Mammary epithelial cell (primary cell): ENCODE measurements at places on chromosomes 3 and 15. TPM values are rescaled to one million over a fixed set of nuclear protein-coding genes. Genes with fewer than 3 reads are reported as not detected.

The SLC15A2 gene
- 0.29 TPM for polyA plus RNA-seq

The RPL22L1 gene
- 193 TPM for polyA plus RNA-seq

DNA sequence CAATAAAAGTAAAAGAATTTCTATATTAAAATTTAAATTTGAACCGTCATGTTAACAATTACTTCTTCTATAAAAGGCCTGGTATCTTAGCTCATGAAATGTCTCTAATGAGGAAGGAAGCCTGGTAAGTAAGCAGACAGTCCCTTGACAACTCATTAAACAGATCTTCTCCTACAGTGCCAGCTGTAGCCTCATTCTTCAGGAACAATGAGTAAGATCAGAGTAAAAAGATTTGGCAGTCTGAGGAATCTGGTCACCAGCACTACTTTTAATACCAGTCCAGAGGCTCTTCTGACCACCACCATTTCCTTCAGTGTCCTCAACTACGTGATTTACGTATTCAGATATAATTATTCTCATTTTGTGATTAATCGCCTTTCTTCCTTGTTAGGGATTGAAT is 955.0 kb upstream of the ALCAM start:
- DNase-seq = no peak

DNA sequence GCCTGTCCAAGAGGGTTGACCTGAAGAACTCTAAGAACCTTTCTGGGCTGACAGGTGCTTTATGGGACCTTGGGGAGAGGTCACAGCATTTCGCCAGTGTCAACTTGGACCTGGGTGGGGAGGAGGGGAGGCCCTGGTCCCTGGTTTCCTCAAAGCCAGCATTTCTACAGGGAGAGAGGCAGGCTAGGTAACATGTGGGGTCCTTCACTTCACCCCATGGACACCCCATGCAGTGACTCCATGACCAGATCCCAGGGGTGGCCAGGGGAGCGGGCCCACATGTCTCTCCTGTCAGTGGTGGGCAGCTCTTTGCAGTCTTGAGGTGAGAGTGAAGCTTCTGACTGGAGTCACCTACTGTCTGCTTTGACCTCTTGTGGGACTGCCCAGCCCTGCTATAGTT is 35.8 kb downstream of the GOLGA6L10 start:
- DNase-seq = no peak

GRCh38 chr3:144437989-144438388 is 466.4 kb downstream of the DIPK2A start:
- no peak for DNase-seq
